Upper lobe of left lung (tissue), 6 donors: ENCODE measurements at places on chromosomes 4 and X. TPM values are rescaled to one million over a fixed set of nuclear protein-coding genes. Genes with fewer than 3 reads are reported as not detected.

GRCh38 chr4:26051240-26051639 lies 137.2 kb downstream of the SMIM20 start:
- no peak for DNase-seq

IRS4 gene
- total RNA-seq: 0.30 TPM

SLIT2 gene
- total RNA-seq: 47.2 TPM

GRCh38 chr4:7785017-7785416 lies 154.6 kb downstream of the AFAP1 start:
- no peak for DNase-seq
